ENCODE measurements at places on chromosomes 2 and 18. TPM values are rescaled to one million over a fixed set of nuclear protein-coding genes. Genes with fewer than 3 reads are reported as not detected.

- peak; percentile 58 for DNase-seq
- H3K27me3 ChIP-seq: no peaks in the 10 kb centered on the region
- peaks cover 33% of the 10 kb centered on the region for H3K4me1 ChIP-seq
- peak overlapping the region; percentile 27 for H3K27ac ChIP-seq
These were observed 12.2 kb upstream of the COL5A2 start for GRCh38 chr2:189191766-189192165.

- peaks cover 27% of the 10 kb centered on the region for H3K27me3 ChIP-seq
- H3K36me3 ChIP-seq: no peaks in the 10 kb centered on the region
- DNase-seq: no peak
- no peaks in the 10 kb centered on the region for H3K4me1 ChIP-seq
These were observed 44.8 kb upstream of the ARHGAP25 start for GRCh38 chr2:68689553-68690537.

GRCh38 chr2:193527146-193527545, 1332.4 kb upstream of the TMEFF2 start:
- H3K27me3 ChIP-seq: no peaks in the 10 kb centered on the region
- no peak for DNase-seq
- H3K36me3 ChIP-seq: no peaks in the 10 kb centered on the region
- H3K4me1 ChIP-seq: no peaks in the 10 kb centered on the region
- no peak overlapping the region for H3K27ac ChIP-seq
- H3K4me3 ChIP-seq: no peak overlapping the region

The PROM2 gene
- total RNA-seq: 0.41 TPM

The TUBA4A gene
- 38.3 TPM for total RNA-seq

GRCh38 chr18:32732165-32732564, 40.7 kb downstream of the KLHL14 start:
- no peak overlapping the region for H3K27ac ChIP-seq
- H3K4me3 ChIP-seq: no peak overlapping the region
- H3K27me3 ChIP-seq: no peaks in the 10 kb centered on the region
- H3K36me3 ChIP-seq: no peaks in the 10 kb centered on the region
- no peaks in the 10 kb centered on the region for H3K4me1 ChIP-seq

- H3K36me3 ChIP-seq: no peaks in the 10 kb centered on the region
- no peak overlapping the region for H3K4me3 ChIP-seq
- peaks cover 17% of the 10 kb centered on the region for H3K4me1 ChIP-seq
- DNase-seq: no peak
- no peaks in the 10 kb centered on the region for H3K27me3 ChIP-seq
These were observed 68.0 kb upstream of the PSME4 start for GRCh38 chr2:54038835-54039234.

The CDK5R2 gene
- total RNA-seq: not detected

The ATP8B1 gene
- 78.8 TPM for total RNA-seq

The REG3A gene
- total RNA-seq: not detected

DNA sequence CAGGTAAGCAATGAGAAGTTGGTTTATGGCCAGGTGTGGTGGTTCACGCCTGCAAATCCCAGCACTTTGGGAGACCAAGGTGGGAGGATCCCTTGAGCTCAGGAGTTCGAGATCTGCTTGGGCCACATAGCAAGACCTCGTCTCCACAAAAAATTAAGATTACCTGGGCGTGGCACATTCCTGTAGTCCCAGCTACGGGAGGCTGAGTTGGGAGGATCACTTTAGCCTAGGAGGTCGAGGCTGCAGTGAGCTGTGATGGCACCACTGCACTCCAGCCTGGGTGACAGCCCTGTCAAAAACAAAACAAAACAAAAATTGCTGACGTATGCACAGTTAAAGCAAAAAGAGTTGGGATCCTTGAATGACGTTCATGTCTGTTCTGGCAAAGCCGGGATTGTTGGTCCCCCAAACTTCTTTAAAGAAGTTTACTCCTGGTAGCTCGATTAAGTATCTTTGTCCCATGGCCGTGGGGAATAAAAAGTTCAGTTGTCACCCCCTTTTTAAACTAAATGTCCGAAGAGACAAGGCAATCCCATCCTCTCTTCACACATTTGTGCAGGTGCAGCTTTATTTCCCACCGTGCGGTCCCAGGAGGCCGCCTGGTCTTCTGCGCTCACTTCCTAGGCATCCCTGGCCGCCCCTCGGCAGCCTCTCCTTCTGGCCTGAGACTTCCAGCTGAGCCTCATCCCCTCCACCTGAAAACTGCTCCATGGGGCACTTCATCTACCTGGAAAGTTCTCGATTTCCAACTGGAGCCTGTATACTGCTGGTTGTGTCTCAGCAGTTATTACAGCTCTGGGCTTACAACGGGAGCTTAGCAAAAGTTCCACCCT, 762 bp upstream of the SPOPL start:
- peak overlapping the region; percentile 90 for H3K27ac ChIP-seq
- peaks cover 4% of the 10 kb centered on the region for H3K36me3 ChIP-seq
- peaks cover 30% of the 10 kb centered on the region for H3K4me1 ChIP-seq
- H3K27me3 ChIP-seq: no peaks in the 10 kb centered on the region
- H3K4me3 ChIP-seq: peak overlapping the region; percentile 92

GRCh38 chr2:170224692-170225294, 46.8 kb downstream of the MYO3B start:
- no peak for DNase-seq
- H3K4me1 ChIP-seq: peaks cover 36% of the 10 kb centered on the region
- H3K36me3 ChIP-seq: no peaks in the 10 kb centered on the region
- H3K4me3 ChIP-seq: peak overlapping the region; percentile 20
- H3K27me3 ChIP-seq: peaks cover 9% of the 10 kb centered on the region
- H3K27ac ChIP-seq: no peak overlapping the region

DNA sequence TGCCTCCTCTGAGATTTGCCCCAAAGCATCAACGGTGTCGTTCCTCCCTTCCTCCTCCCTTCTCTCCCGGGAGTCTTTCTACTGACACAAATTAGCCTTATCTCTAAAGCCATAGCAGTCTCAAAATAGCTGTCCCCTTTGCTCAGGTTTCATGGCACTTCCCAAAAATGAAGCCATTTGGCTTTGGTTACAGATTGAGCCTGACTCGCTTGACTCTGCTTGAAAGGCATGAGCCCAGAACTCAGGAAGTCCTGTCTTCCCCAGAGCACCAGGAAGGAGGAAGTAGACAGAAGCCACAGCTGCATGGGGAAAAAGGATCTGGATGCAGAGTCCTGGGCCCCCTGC, 234.4 kb upstream of the RGPD4 start:
- H3K27ac ChIP-seq: peak overlapping the region; percentile 69
- H3K36me3 ChIP-seq: no peaks in the 10 kb centered on the region
- peaks cover 53% of the 10 kb centered on the region for H3K4me1 ChIP-seq
- no peak for DNase-seq
- peak overlapping the region; percentile 19 for H3K4me3 ChIP-seq
- H3K27me3 ChIP-seq: no peaks in the 10 kb centered on the region

The CFC1 gene
- not detected for total RNA-seq

The DSG4 gene
- total RNA-seq: not detected

GRCh38 chr2:212595036-212595654, 56.5 kb upstream of the ERBB4 start:
- H3K36me3 ChIP-seq: no peaks in the 10 kb centered on the region
- H3K4me1 ChIP-seq: peaks cover 35% of the 10 kb centered on the region
- peak; percentile 28 for DNase-seq
- H3K4me3 ChIP-seq: peak overlapping the region; percentile 51

The SLC9A4 gene
- not detected for total RNA-seq

- H3K36me3 ChIP-seq: peaks cover 7% of the 10 kb centered on the region
- H3K4me3 ChIP-seq: 0 out of 2 replicates have a peak overlapping the region, but pooled peaks have one; percentile 28
- peaks cover 63% of the 10 kb centered on the region for H3K27me3 ChIP-seq
- no peak for DNase-seq
These were observed 1.6 kb upstream of the ADRA2B start for GRCh38 chr2:96117701-96118588.

The FBLN7 gene
- total RNA-seq: 2.1 TPM

GRCh38 chr2:99629320-99629719, 139.5 kb upstream of the REV1 start:
- H3K27ac ChIP-seq: no peak overlapping the region
- peaks cover 8% of the 10 kb centered on the region for H3K36me3 ChIP-seq
- peaks cover 17% of the 10 kb centered on the region for H3K27me3 ChIP-seq
- no peak overlapping the region for H3K4me3 ChIP-seq
- no peak for DNase-seq

DNA sequence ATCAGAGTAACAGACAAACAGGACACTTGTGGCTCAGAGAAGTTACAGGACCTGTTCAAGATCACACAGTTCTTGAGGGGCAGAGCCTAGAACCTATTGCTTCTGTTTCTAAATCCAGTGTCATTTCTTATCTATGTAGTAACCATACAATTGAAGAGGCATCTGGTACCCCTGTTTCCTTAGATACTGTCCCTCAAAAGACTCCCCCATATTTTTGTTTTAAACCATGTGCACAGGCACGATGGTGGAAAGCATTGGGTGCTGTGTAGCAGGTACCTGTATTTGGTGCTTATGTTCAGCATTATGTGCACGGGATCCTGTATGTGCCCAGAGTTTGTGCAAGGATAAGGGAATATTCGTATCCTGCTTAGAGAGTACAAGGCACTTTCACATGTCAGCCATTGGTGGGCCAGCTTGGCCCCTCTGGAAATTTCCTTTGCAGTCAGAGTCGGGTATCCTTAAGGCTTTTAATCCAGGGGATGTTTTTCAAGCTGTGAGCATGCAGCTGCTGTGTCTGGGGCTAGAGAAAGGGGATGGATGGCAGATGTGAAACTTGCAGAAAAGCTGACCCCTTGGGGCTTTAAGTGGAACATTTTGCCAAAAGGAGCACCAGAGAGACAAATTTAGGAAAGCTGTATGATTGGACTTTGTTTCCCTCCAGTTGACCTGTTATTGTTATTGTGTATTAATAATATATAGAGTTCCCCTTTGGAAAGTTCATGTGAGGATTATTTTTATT, 2.1 kb downstream of the LBH start:
- peaks cover 13% of the 10 kb centered on the region for H3K27me3 ChIP-seq
- no peak overlapping the region for H3K27ac ChIP-seq
- peaks cover 56% of the 10 kb centered on the region for H3K4me1 ChIP-seq
- peak overlapping the region; percentile 89 for H3K4me3 ChIP-seq
- no peak for DNase-seq

DNA sequence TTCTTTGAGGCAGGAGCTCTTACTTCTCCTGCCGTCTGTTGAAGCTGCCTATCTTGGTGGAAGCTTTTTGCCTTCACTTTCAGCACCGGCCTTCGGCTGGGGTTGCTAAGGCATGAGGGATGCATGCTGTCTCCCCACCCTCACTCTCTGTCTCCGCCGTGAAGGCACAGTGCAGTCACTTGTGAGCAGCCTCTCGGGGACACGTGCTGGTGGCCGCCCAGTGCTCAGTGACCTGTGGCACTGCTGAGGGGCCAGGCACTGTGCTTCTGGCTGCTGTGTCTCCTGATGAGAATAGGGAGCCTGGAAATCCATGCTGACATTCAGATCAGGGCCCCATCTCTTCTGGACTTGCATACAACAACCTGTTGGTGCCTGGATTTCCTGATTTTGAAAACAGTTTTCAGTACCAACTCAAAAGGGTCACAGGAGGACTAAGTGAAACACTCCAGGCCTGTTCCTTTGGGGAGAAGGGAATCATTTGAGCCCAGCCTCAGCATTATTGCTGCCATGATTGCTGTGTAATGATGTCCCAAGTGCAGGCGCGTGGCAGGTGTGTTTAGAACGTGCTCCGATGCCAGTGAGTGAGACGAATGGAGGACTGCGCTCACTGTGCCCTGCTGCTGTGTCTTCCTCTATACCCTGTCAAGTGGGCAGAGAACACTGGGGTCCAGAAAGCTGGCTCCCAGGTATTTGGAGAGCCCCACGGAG, 218.1 kb downstream of the SEPTIN10 start:
- DNase-seq: no peak
- no peak overlapping the region for H3K27ac ChIP-seq
- H3K36me3 ChIP-seq: no peaks in the 10 kb centered on the region
- H3K27me3 ChIP-seq: peaks cover 16% of the 10 kb centered on the region

GRCh38 chr2:127418300-127419111, at the start of gene PROC:
Gene PROC (plus strand): TSS chr2:127418427. CDS start chr2:127419943, 1,516 bp downstream.
- H3K36me3 ChIP-seq: no peaks in the 10 kb centered on the region
- no peak within 1 kb of the TSS for H3K27ac ChIP-seq
- peaks cover 15% of the 10 kb centered on the region for H3K4me1 ChIP-seq
- DNase-seq: no peak

The RUFY4 gene
- total RNA-seq: not detected

The MBOAT2 gene
- total RNA-seq: 50.7 TPM

DNA sequence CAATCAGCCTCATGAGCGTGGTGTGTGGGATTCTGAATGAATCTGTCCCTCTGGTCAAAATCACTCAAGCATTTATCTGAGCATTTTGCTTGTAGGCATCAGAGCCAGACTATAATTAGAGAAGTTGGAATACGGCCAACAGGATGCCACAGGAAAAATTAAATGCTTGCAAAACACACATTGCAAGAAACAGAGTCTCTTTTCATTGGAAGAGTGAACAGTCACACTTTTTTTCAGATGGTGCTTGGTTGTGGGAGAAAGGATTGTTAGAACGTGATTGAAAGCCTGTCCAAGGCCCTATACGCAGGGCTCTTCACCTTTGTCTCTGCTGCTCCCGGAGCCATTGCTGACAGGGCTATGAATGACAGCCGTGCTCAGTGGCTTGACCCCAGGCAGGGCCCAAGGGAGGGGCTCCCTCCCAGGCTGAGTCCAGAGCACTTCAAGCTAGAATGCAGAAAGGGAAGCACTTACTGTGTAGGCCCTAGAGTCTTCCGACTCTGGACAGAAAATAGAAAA, 59.8 kb downstream of the SNTG2 start:
- no peak overlapping the region for H3K4me3 ChIP-seq
- no peaks in the 10 kb centered on the region for H3K27me3 ChIP-seq
- DNase-seq: no peak
- no peaks in the 10 kb centered on the region for H3K4me1 ChIP-seq

The G6PC2 gene
- not detected for total RNA-seq

DNA sequence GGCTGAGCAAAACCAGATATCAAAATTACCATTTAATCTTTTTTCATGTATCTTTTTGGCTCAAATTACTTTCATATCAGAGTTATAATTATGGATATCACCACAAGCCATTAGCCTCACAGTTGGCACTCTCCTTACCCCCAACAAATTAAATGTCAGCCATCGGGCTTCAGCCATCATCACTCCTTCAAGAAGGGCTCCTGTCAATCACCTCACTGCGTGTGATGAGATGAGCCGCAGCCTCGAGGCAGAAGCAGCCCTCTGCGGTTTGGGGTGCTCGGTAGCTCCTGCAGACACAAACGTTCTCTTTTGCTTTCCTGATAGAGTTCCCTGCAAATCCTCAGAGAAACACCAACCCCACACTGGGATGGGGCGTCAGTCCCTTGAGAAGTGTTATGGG, 94.1 kb downstream of the DNER start:
- H3K27ac ChIP-seq: no peak overlapping the region
- no peaks in the 10 kb centered on the region for H3K4me1 ChIP-seq
- H3K27me3 ChIP-seq: peaks cover 12% of the 10 kb centered on the region

- DNase-seq: peak; percentile 27
- peaks cover 3% of the 10 kb centered on the region for H3K27me3 ChIP-seq
- peaks cover 10% of the 10 kb centered on the region for H3K36me3 ChIP-seq
- peaks cover 16% of the 10 kb centered on the region for H3K4me1 ChIP-seq
- H3K4me3 ChIP-seq: peak overlapping the region; percentile 88
- H3K27ac ChIP-seq: peak overlapping the region; percentile 38
These were observed 795 bp downstream of the ANKRD39 start for GRCh38 chr2:96856776-96857666.

Measured in HFFc6 (cell line).